ENCODE measurements at places on chromosomes 5 and 9.

GRCh38 chr5:105680858-105681475 is 1989.8 kb downstream of the EFNA5 start:
- no peaks in the 10 kb centered on the region for H3K4me1 ChIP-seq
- no peak overlapping the region for H3K4me3 ChIP-seq
- DNase-seq = no peak
- H3K36me3 ChIP-seq = no peaks in the 10 kb centered on the region
- H3K27me3 ChIP-seq = no peaks in the 10 kb centered on the region
- H3K27ac ChIP-seq = no peak overlapping the region

GRCh38 chr9:114025196-114025753 is 52.8 kb downstream of the AMBP start:
- no peak for DNase-seq
- H3K4me3 ChIP-seq = no peak overlapping the region
- peaks cover 10% of the 10 kb centered on the region for H3K36me3 ChIP-seq
- no peak overlapping the region for H3K27ac ChIP-seq
- H3K27me3 ChIP-seq = no peaks in the 10 kb centered on the region

DNA sequence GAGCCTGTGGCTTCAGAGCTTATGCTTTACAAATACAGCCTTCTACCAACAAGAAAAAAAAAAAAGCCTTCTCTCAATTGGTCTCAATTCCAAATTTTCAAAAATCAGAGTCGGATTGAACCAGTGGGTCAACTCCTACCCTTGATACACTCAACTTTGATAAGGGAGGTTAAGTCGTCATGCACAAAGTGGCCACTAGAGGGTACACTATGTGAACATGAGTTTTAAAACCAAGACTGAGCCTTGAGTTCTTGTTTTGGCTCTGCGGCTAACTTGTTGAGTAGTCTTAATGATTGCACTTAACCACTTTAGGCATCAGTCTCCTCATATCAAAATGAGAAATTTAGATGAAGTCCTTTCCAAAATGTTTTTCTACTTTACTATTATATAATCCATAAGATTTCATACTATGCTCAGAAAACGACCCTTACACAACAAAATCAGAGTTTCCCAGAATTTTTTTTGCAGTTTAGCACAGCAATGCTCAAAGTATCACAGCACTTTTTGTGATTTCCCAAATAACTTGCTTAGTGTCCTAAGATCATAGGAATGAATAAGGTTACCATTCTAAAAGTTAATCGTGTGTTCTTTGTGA is 92.9 kb upstream of the MTAP start:
- H3K4me1 ChIP-seq = peaks cover 7% of the 10 kb centered on the region
- DNase-seq = peak; percentile 65
- H3K27ac ChIP-seq = no peak overlapping the region
- H3K27me3 ChIP-seq = no peaks in the 10 kb centered on the region
- H3K4me3 ChIP-seq = no peak overlapping the region

GRCh38 chr9:85237478-85237877 is 504.3 kb downstream of the AGTPBP1 start:
- H3K27me3 ChIP-seq = no peaks in the 10 kb centered on the region
- no peak overlapping the region for H3K27ac ChIP-seq
- no peak for DNase-seq
- no peak overlapping the region for H3K4me3 ChIP-seq
- no peaks in the 10 kb centered on the region for H3K4me1 ChIP-seq

GRCh38 chr5:181173027-181173419 is 25.6 kb downstream of the OR2V2 start:
- H3K27ac ChIP-seq = peak overlapping the region; percentile 80
- peaks cover 40% of the 10 kb centered on the region for H3K4me1 ChIP-seq
- DNase-seq = no peak
- H3K27me3 ChIP-seq = peaks cover 62% of the 10 kb centered on the region
- H3K36me3 ChIP-seq = no peaks in the 10 kb centered on the region

GRCh38 chr5:92332039-92332438 is 948.9 kb upstream of the ARRDC3 start:
- no peak overlapping the region for H3K4me3 ChIP-seq
- H3K4me1 ChIP-seq = no peaks in the 10 kb centered on the region
- H3K27ac ChIP-seq = no peak overlapping the region
- no peaks in the 10 kb centered on the region for H3K27me3 ChIP-seq

DNA sequence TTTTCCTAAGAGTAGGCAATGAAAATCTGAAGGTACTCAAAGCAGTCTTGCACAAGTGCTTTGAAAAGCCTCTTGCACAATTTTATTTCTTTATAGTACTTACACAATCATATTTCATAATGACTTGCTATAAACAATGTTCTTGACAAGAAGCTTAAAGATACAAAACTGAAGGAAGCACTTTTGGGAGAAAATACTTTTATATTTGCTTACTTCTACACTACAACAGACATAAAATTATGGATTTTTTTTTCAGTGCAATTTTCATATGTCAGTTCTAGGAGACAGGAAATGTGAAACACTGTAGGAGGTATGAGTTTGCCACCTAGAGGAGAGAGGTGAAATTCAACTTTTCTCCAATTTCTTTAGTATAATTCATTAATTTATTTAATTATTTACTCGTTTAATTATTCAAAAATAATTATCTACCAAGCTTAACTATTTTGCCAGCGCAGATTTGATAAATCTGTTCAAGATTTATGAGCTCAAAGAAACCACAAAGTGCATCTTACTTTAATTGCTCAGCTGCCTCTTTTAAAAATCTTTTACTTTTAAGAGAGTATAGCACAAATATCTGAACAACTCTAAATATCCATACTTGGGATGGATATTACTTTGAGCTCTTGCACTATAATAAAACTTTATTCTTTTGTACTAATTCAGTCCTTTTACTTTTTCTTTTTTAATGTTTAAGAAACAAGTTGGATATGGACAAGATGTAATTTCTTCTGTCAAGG is 29.0 kb upstream of the CDKN2B start:
- H3K27ac ChIP-seq = no peak overlapping the region
- peaks cover 7% of the 10 kb centered on the region for H3K27me3 ChIP-seq
- H3K36me3 ChIP-seq = no peaks in the 10 kb centered on the region
- H3K4me1 ChIP-seq = peaks cover 16% of the 10 kb centered on the region
- no peak overlapping the region for H3K4me3 ChIP-seq

GRCh38 chr5:39427633-39428032 is 2.9 kb upstream of the DAB2 start:
- H3K4me1 ChIP-seq = peaks cover 4% of the 10 kb centered on the region
- H3K27ac ChIP-seq = no peak overlapping the region
- H3K27me3 ChIP-seq = peaks cover 39% of the 10 kb centered on the region
- no peak for DNase-seq
- no peak overlapping the region for H3K4me3 ChIP-seq
- no peaks in the 10 kb centered on the region for H3K36me3 ChIP-seq

DNA sequence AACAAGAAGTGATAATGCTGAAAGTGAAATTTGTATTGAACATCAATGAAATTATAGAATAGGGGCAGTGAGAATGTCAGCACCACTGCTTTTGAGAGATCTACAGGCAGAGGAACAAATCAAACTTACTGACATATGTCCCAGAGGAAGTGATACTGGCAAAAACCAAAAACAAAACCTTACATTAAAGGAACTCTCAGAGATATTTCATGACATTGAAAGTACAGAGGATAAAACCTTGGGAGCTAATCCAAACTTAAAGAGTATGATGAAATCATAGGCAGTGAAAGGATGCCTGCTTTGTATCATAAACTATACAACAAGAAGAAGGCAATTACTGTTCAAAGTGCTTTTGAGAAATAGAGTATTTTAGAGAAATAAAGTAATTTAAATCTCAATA is 90.4 kb upstream of the SV2C start:
- no peak overlapping the region for H3K4me3 ChIP-seq
- DNase-seq = no peak
- peaks cover 9% of the 10 kb centered on the region for H3K27me3 ChIP-seq
- H3K4me1 ChIP-seq = no peaks in the 10 kb centered on the region

- H3K4me1 ChIP-seq = peaks cover 44% of the 10 kb centered on the region
- peak within 1 kb of the TSS; percentile 95 for H3K27ac ChIP-seq
- H3K36me3 ChIP-seq = peaks cover 6% of the 10 kb centered on the region
These were observed at the start of gene MZB1 for GRCh38 chr5:139389701-139390638. Gene MZB1, minus strand, starts transcription at chr5:139389913. Its CDS starts 57 bp downstream, at chr5:139389856.

DNA sequence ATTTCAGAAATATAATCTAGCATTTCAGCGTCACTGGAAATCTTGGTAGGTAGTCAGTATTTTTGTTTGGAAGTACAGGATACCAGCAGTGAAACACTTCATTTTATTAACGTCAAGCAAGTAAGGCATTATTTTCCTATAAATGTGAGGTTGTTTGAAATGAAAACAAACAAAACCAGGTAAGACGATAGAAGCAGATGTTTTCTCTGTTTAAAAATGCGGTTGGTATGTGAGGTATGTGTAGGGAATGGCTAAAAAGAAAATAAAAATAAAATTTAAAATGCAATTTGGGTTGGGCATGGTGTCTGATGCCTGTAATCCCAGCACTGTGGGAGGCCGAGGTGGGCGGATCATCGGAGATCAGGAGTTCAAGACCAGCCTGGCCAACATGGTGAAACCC is 16.1 kb downstream of the GDA start:
- no peak for DNase-seq
- no peak overlapping the region for H3K27ac ChIP-seq
- no peaks in the 10 kb centered on the region for H3K36me3 ChIP-seq

- peaks cover 11% of the 10 kb centered on the region for H3K4me1 ChIP-seq
- H3K36me3 ChIP-seq = no peaks in the 10 kb centered on the region
- H3K4me3 ChIP-seq = no peak overlapping the region
These were observed 155.9 kb downstream of the ERCC6L2 start for GRCh38 chr9:96031366-96031824.

GRCh38 chr9:105258225-105258737 is 13.8 kb downstream of the SLC44A1 start:
- peaks cover 21% of the 10 kb centered on the region for H3K4me1 ChIP-seq
- no peak overlapping the region for H3K4me3 ChIP-seq
- H3K27ac ChIP-seq = no peak overlapping the region
- no peaks in the 10 kb centered on the region for H3K27me3 ChIP-seq
- DNase-seq = no peak

DNA sequence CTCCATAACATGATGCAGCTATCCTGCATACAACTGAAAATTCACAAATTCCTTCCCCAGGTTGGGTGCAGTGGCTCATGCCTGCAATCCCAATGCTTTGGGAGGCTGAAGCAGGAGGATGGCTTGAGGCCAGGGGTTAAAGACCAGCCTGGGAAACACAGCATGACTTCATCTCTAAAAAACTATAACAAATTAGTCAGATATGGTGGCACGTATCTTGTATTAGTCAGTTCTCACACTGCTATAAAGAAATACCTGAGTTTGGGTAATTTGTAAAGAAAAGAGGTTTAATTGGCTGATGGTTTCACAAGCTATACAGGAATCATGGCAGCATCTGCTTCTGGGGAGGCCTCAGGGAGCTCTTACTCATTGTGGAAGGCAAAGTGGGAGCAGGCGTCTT is 56.4 kb upstream of the DAPK1 start:
- H3K4me3 ChIP-seq = no peak overlapping the region
- no peak for DNase-seq

GRCh38 chr9:118209343-118209742 is 505.1 kb downstream of the TLR4 start:
- no peak overlapping the region for H3K27ac ChIP-seq
- H3K27me3 ChIP-seq = no peaks in the 10 kb centered on the region
- no peak overlapping the region for H3K4me3 ChIP-seq
- DNase-seq = no peak
- H3K36me3 ChIP-seq = no peaks in the 10 kb centered on the region

GRCh38 chr5:119597728-119598298 is 31.5 kb upstream of the FAM170A start:
- H3K36me3 ChIP-seq = no peaks in the 10 kb centered on the region
- H3K4me1 ChIP-seq = no peaks in the 10 kb centered on the region
- H3K27me3 ChIP-seq = no peaks in the 10 kb centered on the region
- no peak overlapping the region for H3K27ac ChIP-seq
- DNase-seq = no peak
- no peak overlapping the region for H3K4me3 ChIP-seq

GRCh38 chr5:75482482-75482881 is 28.9 kb downstream of the CERT1 start:
- no peak overlapping the region for H3K4me3 ChIP-seq
- peaks cover 36% of the 10 kb centered on the region for H3K36me3 ChIP-seq
- no peaks in the 10 kb centered on the region for H3K27me3 ChIP-seq
- peaks cover 16% of the 10 kb centered on the region for H3K4me1 ChIP-seq
- H3K27ac ChIP-seq = no peak overlapping the region

GRCh38 chr5:154567155-154567554 is 89.1 kb upstream of the HAND1 start:
- H3K27ac ChIP-seq = no peak overlapping the region
- H3K36me3 ChIP-seq = no peaks in the 10 kb centered on the region
- no peak for DNase-seq

- H3K4me1 ChIP-seq = peaks cover 37% of the 10 kb centered on the region
- no peak overlapping the region for H3K27ac ChIP-seq
- DNase-seq = no peak
These were observed 114.1 kb upstream of the ELL2 start for GRCh38 chr5:96075579-96076289.

GRCh38 chr5:174340226-174340625 is 294.7 kb downstream of the NSG2 start:
- H3K4me1 ChIP-seq = no peaks in the 10 kb centered on the region
- no peak overlapping the region for H3K27ac ChIP-seq
- no peak for DNase-seq
- no peaks in the 10 kb centered on the region for H3K36me3 ChIP-seq

DNA sequence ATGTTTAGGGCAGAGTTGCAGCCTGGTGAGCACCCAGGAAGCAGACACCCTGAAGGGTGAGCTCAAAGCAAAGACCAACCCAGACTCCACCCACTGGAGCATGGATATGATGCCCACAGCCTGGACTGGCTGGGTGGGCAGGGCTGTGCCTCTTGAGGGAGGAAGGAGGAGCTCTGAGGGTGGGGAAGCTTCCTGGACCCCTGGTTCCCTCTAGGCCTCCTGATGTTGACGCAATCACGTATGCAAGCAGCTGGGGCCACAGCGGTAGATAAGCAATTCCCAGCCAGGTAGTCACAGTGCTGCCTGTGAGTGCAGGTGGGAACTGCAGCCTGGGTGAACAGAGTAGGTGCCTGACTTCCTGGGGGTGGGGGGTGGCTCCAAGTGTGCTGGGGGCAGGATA is 271.5 kb downstream of the CDK5RAP2 start:
- H3K27me3 ChIP-seq = peaks cover 4% of the 10 kb centered on the region
- H3K36me3 ChIP-seq = no peaks in the 10 kb centered on the region
- DNase-seq = no peak
- no peak overlapping the region for H3K27ac ChIP-seq
- no peaks in the 10 kb centered on the region for H3K4me1 ChIP-seq
- H3K4me3 ChIP-seq = no peak overlapping the region

- H3K4me3 ChIP-seq = no peak overlapping the region
- DNase-seq = no peak
- H3K27ac ChIP-seq = no peak overlapping the region
- no peaks in the 10 kb centered on the region for H3K27me3 ChIP-seq
- H3K4me1 ChIP-seq = no peaks in the 10 kb centered on the region
These were observed 170.9 kb upstream of the GHR start for GRCh38 chr5:42252306-42252705.

DNA sequence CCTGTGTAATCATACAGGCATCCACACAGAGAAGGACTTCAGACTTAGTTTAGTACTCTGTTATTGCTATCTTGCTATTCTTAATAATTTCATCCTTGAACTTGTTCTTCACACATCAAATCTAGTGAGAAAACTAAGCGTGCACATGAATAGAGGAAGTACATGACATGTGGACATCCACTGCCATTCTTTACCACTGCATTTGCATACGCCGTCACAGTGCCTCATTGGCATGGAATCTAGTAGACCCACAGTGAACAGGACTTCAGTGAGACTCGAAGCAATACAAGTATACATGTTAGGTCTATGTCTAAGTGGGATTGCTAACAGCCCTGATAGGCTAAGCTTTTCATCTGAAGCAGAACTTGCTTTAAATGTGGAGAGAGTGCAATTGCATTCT is 592.1 kb downstream of the TLE4 start:
- no peaks in the 10 kb centered on the region for H3K4me1 ChIP-seq
- no peak overlapping the region for H3K4me3 ChIP-seq
- H3K36me3 ChIP-seq = no peaks in the 10 kb centered on the region
- peaks cover 6% of the 10 kb centered on the region for H3K27me3 ChIP-seq
- DNase-seq = no peak
- no peak overlapping the region for H3K27ac ChIP-seq
